ENCODE measurements at places on chromosomes 16 and 17. TPM values are rescaled to one million over a fixed set of nuclear protein-coding genes. Genes with fewer than 3 reads are reported as not detected.

The ACSF2 gene
- 25.4 TPM for total RNA-seq

The WBP2 gene
- total RNA-seq = 88.2 TPM

GRCh38 chr16:66832661-66833305 is 2.0 kb upstream of the NAE1 start:
- DNase-seq = no peak

- no peak for DNase-seq
Observed at GRCh38 chr17:81807839-81808238, 3.9 kb downstream of the GCGR start.

The FXR2 gene
- total RNA-seq = 50.7 TPM

The DNAAF8 gene
- 1.2 TPM for total RNA-seq

DNA sequence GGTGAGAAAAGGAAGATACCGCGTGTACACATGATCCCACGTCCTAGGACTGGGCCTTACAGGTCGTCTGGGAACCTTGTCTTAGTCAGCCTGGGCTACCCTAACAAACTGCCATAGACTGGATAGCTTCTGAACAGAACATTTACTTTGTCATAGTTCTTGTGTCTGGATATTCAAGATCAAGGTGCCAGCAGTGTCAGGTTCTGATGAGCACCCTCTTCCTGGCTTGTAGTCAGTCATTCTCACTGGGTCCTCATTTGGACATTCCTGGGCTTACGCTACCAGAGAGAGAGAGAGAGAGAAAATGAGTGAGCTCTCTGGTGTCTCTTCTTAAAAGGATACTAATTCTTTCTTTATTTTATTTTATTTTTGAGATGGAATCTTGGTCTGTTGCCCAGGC is 685.8 kb upstream of the RBFOX1 start:
- no peak for DNase-seq

DNA sequence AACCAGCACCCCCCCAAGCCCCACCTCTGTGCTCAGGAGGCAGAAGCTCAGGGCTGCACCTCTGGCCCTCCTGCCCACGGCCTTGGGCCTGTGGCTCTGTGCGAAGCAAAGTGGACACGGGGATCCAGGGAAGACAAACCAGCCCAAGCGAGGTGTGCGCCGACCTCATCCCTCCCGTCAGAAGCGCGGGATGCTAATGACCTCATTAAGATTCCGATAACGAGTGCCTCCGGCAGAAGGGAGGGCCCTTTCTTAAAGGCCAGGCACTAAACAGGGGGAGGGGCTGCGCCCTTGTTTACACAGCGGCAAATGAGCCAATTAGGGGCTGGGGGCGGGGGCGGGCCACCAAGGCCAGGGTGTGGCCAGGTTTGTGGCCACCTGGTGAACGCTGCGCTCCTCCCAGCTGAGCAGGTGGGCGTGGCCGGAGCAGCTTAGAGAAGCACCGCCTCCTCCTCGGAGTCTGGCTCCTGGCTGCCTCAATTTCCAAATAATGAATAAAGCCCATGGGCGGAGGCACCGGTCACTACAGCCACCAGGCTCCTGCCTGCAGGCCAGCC is 3.2 kb downstream of the CBX4 start:
- no peak for DNase-seq

- DNase-seq = no peak
Observed at GRCh38 chr17:9054126-9054975, 33.0 kb downstream of the NTN1 start.

Data from osteocyte (in vitro differentiated cells).